ENCODE measurements at places on chromosomes 2 and 18.

DNA sequence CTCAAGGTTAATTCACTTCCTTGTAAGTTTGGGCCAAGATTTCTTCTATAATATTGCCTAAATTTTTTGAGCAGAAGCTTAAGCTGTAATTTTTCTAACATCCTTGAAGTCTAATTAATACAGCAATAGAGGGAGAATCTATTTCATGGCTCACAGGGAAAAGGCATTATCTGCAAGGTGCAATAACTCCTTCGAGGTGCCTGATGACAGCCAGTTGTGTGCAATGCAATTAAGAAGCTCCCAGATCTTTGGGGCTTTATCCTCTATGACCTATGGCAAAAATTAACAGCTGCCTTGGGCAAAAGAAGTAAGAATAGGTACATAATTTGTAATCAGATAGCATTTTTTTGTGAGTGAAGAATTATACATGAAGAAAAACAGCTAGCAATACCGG is 554.6 kb upstream of the SALL3 start:
- DNase-seq = no peak

DNA sequence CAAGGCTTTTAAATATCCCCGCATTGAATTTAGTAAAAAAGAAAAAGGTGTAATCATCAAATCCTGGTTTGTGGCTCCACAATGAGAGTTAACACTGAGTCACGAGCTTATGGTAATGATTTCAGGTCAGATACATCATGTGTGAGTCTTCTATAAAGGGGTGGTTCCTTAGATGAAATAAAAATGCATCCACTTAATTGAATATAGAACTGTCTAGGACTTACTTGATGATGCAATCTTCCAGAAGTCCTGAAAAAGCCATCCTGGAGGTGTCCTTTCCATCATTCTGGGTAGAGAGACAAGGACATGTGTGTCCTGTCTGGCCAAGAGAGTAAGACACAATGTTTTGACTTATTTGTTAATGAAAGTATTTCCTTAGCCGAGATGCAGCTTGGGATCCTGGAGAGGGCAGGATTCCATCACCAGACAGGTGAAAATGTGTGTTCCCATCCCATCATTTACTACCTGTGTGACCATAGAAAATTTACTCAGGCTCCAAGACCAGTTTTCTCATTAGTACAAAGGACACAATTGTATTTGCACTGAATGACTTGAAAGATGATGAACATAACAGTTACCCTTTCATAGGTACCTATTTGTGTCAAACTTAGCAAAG is 1539.8 kb upstream of the PIK3C3 start:
- no peak for DNase-seq

DNA sequence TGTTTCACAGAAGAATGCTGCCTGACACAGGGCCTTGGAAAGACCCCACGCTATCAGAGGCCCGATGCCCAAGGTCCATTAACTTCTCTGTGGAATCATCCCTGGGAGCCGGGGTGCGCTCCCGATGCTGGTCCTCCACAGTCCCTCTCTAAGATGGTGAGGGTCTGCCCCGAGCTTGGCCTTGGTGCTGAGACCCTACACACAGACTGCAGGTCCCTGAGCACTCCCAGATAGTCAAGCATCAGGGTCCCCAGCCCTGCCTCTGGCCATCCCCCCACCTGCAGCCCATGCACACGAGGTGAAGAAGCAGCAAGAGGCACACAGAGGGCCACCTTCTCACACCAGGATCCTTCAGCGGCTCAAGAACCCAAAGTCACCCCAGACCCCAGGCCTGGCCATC is 263.3 kb downstream of the MYCN start:
- no peak for DNase-seq

DNA sequence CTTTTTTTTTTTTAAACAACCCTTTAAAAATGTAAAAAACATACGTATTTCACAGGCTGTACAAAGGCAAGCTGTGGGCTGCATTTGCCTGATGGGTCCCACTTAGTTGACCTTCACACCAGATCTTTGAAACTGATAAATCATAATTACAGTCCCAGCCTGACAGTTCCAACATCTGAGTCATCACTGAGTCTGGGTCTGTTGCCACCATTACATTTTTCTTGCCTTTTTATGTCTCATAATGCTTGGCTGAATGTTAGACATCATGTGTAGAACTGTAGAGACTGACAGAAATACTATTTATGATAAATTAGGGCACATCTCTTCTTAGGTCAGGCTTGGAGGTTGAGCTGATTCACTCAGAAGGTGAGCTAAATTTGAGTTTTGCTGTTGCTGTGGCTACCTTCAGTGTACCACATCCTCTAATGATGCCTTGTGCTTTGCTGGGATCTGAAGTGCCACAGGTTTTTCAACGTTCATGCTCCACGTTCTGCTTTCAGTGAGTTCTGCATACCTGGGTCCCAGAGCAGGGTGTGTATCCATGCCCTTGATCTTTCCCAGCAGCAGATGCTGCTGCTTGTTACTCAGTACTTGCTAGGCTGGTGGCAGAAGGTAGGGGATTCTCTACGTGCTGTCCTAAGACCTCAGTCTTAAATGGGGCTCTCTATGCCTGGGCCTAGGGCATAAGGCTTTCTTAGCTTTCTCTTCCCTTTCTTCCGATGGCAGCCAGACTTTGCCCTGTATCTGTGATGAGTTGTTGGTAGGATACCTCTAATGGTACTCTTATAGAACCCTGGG is 160.6 kb upstream of the SMAD7 start:
- no peak for DNase-seq

DNA sequence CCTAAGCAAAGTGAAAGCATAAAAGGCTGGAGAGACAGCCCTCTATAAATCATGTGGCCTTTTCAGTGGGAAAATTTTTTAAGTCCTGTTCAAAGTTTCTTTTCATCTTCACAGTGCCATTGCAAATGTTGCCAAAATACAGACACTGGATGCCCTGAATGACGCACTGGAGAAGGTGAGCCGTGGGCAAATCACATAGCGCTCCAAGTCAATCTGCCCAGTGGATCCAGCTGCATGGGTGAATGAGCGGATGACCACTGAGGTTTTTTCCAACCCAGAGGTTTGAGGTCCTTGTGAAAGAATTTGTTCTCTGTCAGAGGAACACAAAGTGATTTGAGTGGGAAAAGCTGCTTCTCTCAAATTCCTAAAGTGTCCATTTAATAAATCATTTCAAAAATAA is 11.8 kb downstream of the DAPL1 start:
- DNase-seq = no peak

- DNase-seq = no peak
These were observed 32.7 kb downstream of the ALMS1 start for GRCh38 chr2:73418343-73418742.

- DNase-seq = no peak
These were observed 215.8 kb downstream of the ALK start for GRCh38 chr2:29705616-29706015.

DNA sequence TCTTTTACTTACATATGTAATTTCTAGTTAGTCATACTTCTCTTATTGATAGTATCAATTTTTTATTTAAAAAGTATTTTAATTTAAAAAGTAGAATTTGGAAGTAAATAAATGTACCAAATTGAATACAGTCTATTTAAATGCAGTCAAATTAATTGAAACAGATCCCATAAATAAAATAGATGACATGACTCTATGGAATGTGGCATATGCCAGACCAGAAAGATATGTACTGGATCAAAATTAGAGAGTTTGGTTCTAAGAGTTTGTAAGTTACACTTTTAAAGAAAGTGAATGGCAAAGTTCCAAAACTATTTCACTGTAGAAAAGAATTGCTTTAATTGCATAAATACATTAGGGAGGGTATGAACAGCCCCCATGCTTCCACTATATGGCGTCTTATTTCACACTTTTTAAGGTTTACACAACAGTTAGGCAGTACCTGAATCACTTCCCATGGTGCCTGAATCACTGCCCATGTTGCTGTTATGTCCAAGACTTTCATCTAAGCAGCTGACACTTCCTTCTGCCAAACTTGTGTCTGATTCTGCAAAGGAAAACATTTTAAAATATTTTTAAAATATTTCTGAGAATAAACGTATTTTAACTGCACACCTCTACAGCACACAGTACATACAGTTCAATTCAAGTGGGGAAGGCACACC is 25.2 kb downstream of the IFIH1 start:
- no peak for DNase-seq

- DNase-seq = no peak
These were observed 152.7 kb downstream of the WDSUB1 start for GRCh38 chr2:159133797-159134196.

DNA sequence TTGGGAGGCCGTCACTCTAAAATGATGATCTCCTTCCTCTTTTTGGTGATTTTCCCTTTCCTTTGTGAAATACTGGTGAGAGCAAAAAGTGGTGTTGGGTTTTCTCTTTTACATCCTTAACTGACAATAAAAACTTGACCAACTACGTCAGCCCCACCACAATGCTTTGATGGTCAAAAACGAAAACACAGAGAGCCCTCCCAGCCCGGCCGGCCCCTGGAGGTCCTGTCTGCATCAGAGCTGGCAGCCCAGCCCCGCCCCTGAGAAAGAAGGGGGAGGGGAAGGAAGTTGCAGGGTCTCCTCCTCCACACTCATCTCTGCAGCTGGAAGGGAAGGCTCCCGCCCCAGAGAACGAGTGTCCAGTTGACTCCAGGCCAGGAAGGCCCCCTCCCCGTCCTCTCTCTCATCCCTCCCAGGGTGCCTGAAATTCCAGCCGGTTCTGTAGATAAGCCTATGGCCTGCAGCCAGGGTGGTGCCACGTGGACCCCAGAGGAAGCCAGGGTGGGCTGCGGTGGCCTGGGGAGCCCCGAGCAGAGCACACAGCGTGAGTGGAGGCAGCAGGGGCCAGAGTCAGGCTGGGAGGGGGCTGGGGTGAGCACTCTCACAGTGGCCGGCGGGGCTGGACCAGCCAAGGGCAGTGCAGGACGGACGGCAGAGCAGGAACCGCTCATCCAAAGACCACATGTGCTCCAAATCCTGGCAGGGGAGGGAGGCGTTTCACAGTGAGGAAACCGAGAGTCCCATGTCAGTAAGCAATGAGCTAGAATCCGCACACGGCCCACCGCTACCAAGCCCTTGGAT is 19.8 kb downstream of the BIN1 start:
- no peak for DNase-seq

DNA sequence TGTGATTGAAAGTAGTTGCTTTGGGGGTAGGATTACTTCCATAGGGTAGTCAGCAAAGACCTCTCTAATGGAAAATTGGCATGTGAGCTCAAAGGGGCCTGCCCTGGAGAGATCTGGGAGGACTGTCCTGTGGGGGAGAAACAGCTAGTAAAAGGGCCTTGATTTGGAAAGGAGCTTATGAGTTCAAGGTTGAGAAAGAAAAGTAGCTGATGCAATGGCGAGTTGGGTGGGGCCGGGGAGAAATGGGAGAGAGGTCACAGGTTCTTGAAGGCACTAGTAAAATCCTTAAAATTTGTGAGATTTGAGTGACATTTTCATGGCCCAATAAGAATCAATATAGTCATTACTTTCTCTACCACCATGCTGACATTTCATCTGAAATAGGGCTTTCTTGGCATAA is 82.0 kb upstream of the CCDC195 start:
- no peak for DNase-seq

- no peak for DNase-seq
These were observed 8.1 kb downstream of the SMAD7 start for GRCh38 chr18:48942554-48943261.

GRCh38 chr2:134491771-134492441 is 226.9 kb downstream of the TMEM163 start:
- peak; percentile 85 for DNase-seq

GRCh38 chr2:164780611-164781178 is 60.9 kb downstream of the COBLL1 start:
- no peak for DNase-seq

- DNase-seq = peak; percentile 21
These were observed 979 bp downstream of the LONRF2 start for GRCh38 chr2:100321179-100321865.

DNA sequence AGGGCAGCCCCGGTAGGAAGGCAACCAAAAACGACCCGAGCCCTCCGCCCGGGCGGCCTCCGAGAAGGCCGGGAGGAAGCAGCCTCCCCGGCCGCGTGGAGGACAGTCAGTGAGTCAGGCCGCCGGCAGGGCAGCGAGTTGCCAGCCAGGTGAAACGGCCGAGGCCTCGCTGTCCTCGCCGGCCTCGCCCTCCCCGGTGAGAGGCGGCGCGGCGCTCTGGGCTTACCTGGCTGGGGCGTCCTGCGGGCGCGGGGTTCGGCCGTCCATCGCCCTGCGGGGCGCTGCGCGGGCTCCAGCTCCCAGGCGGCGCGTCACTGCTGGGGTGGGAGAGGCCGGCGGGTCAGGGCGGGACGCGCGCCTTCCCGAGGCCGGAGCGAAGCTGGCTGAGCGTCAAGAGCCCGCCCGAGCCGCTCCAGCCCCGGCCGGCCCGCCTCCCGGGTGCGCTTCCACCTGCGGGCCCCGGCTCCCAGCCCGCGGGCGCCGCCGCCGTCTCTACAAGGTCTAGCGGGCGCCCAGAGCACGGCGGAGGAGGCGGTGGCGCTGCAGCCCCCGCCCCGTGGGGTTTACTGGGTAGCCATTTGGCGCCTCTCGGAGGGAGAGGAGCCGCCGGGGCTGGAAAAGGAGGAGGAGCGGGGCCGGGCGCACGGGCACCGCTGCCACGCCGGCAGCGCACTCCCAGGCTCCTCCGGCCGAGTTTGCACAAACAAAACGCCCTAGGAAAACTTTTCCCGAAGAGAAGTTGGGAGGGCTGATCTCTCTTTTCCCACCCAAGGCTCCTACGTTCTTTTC is 499 bp downstream of the COBLL1 start:
- peak; percentile 46 for DNase-seq
